Stimulated activated CD8-positive, alpha-beta memory T cell treated with anti-CD3 and anti-CD28 coated beads, Interleukin-12 subunit alpha, Interleukin-12 subunit beta, amount 100 ng/mL, for 4 hours (primary cell): ENCODE measurements at places on chromosomes 7 and 10.

DNA sequence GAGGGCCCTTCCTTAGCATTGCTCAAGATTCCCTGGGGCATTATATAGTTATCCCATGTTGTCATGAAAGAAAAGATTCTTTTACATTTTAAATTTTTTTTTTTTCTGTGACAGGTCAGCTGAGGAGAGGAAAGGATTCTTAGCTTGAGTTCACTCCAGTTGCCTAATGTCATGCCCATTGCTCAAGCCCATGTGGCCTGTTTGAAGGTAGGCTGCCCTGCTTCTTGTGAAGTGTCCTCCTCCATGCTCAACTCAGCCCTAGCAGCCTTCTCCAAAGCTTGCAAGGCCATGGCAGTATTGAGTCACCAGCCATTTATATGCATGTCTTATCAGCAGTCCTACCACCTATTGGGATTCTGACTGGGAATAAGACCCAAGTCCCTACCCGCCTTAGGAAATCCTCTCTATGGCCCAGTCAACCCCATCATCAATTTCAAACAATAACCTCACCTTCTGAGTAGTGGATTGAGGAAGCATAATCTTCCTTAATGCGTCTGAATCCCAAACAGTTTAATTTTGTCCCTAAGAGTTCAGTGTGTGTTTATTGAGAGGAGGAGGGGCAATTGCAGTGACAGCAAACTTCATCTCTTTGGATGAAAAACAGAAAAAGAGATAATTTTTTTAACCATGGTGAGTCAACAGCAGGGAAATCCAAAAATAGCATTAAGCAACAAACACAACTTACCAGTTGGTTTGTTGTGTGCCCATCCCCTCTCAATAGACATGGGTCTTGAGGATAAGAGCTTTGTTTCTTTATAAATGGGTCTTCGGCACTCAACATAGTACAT is 38.6 kb upstream of the WASL start:
- no peak for DNase-seq

- no peak for DNase-seq
Measured at GRCh38 chr7:39613577-39613976, 9.8 kb upstream of the RALA start.

GRCh38 chr10:76210211-76210610 is 778.8 kb downstream of the LRMDA start:
- no peak for DNase-seq

DNA sequence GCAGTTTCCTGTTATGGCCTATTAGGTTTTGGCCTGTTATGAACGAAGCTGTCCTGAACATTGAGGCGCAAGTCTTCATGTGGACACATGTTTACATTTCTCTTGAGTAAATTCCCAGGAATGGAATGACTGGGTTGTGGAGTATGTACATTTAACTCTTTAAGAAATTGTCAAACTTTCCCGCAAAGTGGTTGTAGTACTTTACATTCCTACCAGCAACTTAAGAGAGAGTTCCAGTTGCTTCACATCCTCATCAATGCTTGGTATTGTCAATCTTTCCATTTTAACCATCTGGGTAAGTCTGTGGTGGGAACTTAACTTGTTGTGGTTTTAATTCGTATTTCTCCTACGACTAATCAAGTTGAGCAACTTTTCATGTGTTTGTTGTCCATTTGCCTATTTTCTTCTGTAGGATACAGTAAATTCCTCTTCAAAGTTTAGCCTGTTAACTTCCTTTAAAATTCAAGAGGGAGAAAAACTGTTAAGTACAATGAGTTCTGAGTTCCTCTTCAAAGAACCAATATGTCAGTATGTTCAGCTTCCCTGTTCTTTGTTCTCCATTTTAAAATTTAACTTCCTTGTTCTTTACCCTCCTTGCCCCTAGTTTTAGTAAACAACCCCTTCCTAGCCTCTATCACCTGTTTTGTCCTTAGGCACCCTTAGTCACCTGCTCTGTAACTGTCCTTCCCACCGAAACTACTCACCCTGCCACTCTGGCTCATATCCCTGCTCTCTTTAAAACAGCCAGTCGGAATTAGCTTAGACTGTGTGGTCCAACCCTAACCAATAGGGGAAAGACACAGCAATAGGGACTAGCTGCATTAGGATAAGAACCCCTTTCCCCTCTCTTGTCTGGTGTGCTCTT is 74.0 kb downstream of the FAM241B start:
- DNase-seq = no peak
